Breast epithelium (tissue), 4 donors: ENCODE measurements at places on chromosomes 5 and 9. TPM values are rescaled to one million over a fixed set of nuclear protein-coding genes. Genes with fewer than 3 reads are reported as not detected.

GRCh38 chr5:150120062-150120441, 33.7 kb upstream of the CSF1R start:
- DNase-seq: peak; percentile 43
- no peaks in the 10 kb centered on the region for H3K4me1 ChIP-seq
- H3K36me3 ChIP-seq: no peaks in the 10 kb centered on the region
- peak overlapping the region; percentile 5 for H3K27ac ChIP-seq
- H3K4me3 ChIP-seq: no peak overlapping the region

DNA sequence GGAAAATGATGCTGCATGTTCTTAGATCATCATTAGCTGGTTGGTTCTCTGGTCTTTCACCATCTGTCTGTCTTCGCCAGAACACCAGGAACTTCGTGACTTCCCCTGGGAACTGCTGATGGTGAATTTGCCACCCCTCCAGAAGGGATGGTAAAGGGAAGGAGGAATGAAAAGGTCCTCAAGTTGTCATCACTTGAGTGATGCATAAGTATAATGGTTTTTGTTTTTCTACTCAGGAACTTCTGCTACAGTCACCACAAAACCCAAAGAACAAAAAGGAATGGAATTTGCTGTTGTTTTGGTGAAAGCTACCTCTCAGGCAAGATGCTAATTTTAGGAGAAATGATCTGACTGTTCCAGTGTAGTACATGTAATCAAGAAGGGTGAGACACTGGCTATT, 328.4 kb downstream of the ARHGEF28 start:
- no peaks in the 10 kb centered on the region for H3K27me3 ChIP-seq
- no peak for DNase-seq
- no peaks in the 10 kb centered on the region for H3K36me3 ChIP-seq
- H3K4me1 ChIP-seq: no peaks in the 10 kb centered on the region
- no peak overlapping the region for H3K27ac ChIP-seq

Gene COL23A1
- total RNA-seq: 0.32 TPM

- no peaks in the 10 kb centered on the region for H3K36me3 ChIP-seq
- H3K4me3 ChIP-seq: no peak overlapping the region
- peak overlapping the region; percentile 43 for H3K27ac ChIP-seq
These were observed 15.3 kb downstream of the HNRNPH1 start for GRCh38 chr5:179608131-179608581.

DNA sequence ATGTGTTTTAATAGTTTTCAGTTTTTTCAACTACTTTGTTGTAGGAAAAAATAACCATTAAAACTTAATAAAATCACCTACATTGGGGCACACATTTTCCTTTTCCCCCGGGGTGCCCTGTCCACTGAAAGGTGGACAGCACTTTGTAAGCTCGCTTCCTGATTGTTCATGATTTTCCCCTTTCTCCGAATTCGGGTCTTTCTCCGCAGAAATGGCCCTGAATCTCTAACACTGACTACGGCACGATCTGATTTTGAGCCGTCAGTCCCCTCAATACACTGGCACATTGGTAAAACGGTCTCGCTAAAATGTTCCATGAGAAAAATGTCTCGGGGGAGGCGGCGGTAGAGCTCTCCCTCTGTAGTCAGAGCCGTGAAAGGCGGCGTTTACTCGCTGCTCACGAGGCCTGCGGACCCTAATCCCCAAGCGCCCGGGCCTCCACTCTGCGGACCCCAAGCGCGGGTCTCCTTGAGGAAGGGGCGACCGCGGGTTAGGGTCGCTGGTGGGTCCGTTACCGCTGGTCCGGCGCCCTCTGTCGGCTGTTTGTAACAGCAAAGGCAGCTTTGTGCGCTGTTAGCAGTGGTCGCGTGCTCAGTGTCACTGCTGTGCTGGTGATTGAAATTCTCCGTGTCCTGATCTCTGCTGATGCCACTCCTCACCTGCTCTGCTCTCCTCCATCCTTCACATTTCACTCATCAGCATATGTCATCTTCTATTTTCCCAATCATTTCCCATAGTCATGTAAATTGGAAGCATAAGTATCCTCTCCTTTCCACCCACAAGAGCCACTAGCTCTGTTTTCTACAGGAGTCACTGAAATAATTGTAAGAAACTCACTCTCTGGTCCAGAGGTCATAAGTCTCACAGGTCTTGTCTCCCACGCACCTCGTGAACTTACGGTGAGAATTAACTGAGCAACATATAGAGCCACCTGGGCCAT, 10.8 kb upstream of the IFNA2 start:
- H3K4me1 ChIP-seq: no peaks in the 10 kb centered on the region
- H3K36me3 ChIP-seq: no peaks in the 10 kb centered on the region
- H3K4me3 ChIP-seq: peak overlapping the region; percentile 45

Gene AHRR
- 0.98 TPM for total RNA-seq

DNA sequence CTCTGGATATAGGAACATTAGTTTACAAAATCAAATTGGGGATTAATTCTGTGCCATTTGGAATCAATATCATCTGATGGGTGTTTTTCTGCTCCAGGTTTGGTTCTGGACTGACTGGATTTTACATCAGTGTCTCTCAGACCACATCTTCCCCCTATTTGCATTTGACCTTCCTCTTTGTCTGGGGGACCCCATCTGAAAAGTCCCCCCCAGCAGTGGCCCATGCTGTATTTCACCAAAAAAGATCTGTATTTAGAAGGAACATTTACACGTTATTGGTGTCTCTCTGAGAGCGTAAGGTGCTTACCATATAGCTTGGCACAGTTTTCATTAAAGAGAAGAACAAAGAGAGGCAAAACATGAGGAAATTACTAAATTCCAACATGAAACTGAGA, 215.6 kb upstream of the CLINT1 start:
- no peaks in the 10 kb centered on the region for H3K36me3 ChIP-seq
- H3K27me3 ChIP-seq: no peaks in the 10 kb centered on the region
- no peak for DNase-seq
- no peaks in the 10 kb centered on the region for H3K4me1 ChIP-seq
- H3K4me3 ChIP-seq: no peak overlapping the region

Gene RAB3C
- total RNA-seq: 6.1 TPM

- no peaks in the 10 kb centered on the region for H3K4me1 ChIP-seq
- no peak for DNase-seq
- no peak overlapping the region for H3K27ac ChIP-seq
- H3K4me3 ChIP-seq: no peak overlapping the region
- H3K36me3 ChIP-seq: no peaks in the 10 kb centered on the region
These were observed 979.0 kb downstream of the EFNA5 start for GRCh38 chr5:106691701-106692100.

DNA sequence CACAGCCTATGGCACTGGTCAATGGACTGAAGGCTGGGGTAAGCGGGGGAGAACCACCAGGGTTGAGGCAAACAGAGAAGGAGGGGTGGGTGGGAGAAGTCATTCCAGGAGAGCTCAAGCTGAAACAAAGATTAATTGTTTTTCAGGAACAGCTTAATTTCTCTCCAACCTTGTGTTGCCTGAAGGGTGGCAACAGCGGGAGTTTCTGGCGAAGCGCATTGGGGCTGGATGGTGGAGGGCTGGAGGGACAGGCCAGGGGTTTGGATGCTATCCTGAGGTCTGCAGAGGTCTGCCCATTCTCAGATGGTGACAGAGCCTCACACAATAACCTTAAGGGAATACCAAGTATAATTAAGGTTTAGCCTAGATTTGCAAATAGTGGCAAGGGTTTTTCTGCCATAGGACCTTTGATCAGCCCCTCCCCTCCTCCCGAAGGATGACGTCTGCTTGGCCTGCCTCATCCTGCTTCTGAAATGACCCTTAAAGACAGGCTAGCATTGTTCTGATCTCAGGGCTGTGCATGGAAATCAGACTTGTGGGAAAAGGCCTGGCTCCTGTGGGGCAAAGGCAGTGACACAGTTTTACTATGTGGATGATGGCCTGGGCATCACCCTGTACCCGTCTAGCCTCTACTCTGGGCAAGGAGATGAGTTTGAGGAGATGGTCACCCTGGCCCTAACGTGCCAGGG, 32.7 kb downstream of the PSD2 start:
- H3K36me3 ChIP-seq: no peaks in the 10 kb centered on the region
- H3K27ac ChIP-seq: peak overlapping the region; percentile 38
- H3K4me3 ChIP-seq: no peak overlapping the region
- no peaks in the 10 kb centered on the region for H3K4me1 ChIP-seq
- no peak for DNase-seq

DNA sequence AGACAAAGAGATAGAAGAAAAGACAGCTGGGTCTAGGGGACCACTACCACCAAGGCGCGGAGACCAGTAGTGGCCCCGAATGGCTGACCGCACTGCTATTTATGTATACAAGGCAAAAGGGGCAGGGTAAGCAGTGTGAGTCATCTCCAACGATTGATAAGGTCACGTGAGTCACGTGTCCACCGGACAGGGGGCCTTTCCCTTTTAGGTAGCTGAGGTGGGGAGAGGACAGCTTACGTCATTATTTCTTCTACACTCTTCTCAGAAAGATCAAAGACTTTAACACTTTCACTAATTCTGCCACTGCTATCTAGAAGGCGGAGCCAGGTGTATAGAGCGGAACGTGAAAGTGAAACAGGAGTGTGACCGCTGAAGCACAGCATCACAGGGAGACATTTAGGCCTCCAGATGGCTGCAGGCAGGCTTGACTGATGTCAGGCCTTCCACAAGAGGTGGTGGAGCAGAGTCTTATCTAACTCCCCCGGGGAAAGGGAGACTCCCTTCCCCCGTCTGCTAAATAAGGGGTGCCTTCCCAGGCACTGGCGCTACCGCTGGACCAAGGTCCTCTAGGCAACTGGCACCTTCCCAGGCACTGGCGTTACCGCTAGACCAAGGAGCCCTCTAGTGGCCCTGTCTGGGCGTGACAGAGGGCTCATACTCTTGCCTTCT, 6.1 kb upstream of the PRR16 start:
- no peaks in the 10 kb centered on the region for H3K4me1 ChIP-seq
- no peaks in the 10 kb centered on the region for H3K36me3 ChIP-seq
- peak overlapping the region; percentile 51 for H3K4me3 ChIP-seq
- H3K27ac ChIP-seq: no peak overlapping the region
- peak; percentile 50 for DNase-seq

Gene ARL14EPL
- total RNA-seq: not detected

DNA sequence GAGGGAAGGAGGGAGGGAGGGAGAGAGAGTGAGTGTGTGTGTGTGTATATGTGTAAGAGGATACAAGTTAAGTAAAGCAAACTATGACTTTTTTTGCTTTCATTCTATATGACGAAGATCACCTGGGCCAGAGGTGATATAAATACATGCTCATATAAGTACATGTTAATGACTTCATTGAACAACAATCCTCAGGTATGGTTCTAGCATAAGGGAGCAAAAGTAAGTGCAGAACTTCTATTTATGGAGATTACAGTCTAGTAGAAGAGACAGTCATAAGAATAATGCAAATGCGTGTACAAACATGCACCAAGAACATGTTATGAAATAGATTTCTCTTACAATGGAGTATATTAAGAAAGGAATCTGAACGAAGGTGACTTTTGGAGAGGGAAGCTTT, 1804.0 kb downstream of the MAT2B start:
- no peaks in the 10 kb centered on the region for H3K36me3 ChIP-seq
- no peaks in the 10 kb centered on the region for H3K27me3 ChIP-seq
- no peak for DNase-seq
- no peaks in the 10 kb centered on the region for H3K4me1 ChIP-seq
- H3K4me3 ChIP-seq: no peak overlapping the region

Gene TMC1
- under 0.01 TPM for total RNA-seq

- no peaks in the 10 kb centered on the region for H3K27me3 ChIP-seq
- no peak overlapping the region for H3K27ac ChIP-seq
- DNase-seq: no peak
- H3K36me3 ChIP-seq: no peaks in the 10 kb centered on the region
- H3K4me3 ChIP-seq: no peak overlapping the region
These were observed 44.1 kb upstream of the SHISAL2B start for GRCh38 chr5:64646169-64646568.
